ENCODE measurements at places on chromosomes 6 and 20.

DNA sequence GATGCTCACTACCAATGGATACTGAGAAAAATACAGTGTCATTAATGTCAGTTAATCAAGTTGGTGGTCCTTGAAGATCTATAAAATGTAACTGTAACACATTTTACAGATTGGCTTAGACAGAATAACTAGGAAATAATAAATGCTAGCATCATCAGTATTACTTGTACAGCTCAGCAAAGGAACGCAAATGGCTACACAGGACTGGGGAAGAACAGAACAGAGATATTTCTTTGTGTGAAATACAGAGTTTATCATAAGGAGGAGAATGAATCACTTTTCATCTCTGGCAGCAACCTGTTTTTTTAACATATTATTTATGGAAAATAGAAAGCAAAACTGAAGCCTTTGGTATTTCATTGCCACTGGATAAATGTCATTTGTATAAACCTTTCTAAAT is 8.2 kb upstream of the QKI start:
- no peak for DNase-seq

- DNase-seq = no peak
These were observed 24.6 kb downstream of the RAMACL start for GRCh38 chr6:166561771-166562359.

GRCh38 chr6:37624606-37625574 is 72.8 kb downstream of the MDGA1 start:
- no peak for DNase-seq

- no peak for DNase-seq
These were observed 80.7 kb upstream of the CLDN20 start for GRCh38 chr6:155183095-155183494.

GRCh38 chr6:46393940-46394337 is 97.3 kb downstream of the RCAN2 start:
- DNase-seq = no peak

DNA sequence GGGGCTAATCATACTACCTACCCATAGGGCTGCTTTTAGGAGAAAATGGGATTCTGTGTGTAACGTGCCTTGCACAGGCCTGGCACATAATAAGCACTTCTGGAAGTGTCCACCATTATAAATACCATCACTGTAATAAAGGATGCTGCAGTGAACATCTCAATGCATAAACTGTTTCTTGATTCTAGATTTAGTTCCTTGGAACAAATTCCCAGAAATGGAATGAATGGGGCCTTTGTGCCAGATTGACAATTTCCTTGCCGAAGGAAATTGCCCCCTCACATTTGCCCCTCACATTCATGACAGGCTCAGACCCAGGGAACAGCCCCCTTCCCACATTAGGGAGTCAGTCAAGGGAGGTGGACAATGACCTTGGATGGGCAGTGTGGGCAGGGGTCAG is 29.2 kb downstream of the BPIFB4 start:
- no peak for DNase-seq

- no peak for DNase-seq
These were observed 118.8 kb downstream of the COL19A1 start for GRCh38 chr6:69985180-69985579.

DNA sequence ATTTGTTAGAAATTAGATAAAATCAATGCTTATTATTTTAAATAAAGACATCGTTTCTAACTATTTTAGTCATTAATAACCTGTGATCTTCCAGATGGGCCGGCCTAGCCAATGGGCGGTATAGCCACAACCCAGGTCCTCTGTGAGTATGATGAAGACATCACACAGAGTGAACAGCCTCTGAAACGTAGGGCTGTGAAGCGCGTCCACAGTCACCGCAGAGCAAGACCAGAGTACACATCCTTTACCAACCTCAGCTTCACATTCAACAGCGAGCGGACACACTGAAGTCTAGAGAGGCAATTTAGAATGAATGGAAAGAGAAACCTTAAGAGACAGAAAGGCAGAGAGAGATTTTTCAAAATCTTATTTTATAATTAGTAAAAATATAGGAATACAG is 125.0 kb upstream of the RPS6KA2 start:
- peak; percentile 55 for DNase-seq

Data from GM18507 (cell line).